Sigmoid colon (tissue), 7 donors: ENCODE measurements at places on chromosomes 2 and 18.
A peak's percentile ranks its signal among the peaks of the same experiment; 100 is the strongest.

DNA sequence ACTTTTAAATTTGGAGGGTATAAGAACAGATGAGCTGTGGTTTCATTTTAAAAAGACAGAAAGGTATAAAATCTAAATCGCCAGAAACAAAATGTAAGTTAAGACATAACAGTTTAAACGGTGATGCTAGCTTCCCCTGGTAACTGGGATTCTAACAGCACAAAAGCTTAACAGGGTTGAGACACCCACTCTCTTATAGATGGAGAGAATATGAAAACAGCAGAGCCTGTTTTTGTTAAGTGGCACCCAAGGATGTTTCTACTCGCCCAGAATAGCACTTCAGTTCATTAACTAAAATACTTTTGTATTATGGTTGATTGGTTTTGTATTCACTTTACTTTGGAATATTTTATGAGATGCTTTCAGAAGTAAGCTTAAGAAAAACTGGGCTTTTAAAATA is 151.9 kb upstream of the RND3 start:
- no peak for DNase-seq

DNA sequence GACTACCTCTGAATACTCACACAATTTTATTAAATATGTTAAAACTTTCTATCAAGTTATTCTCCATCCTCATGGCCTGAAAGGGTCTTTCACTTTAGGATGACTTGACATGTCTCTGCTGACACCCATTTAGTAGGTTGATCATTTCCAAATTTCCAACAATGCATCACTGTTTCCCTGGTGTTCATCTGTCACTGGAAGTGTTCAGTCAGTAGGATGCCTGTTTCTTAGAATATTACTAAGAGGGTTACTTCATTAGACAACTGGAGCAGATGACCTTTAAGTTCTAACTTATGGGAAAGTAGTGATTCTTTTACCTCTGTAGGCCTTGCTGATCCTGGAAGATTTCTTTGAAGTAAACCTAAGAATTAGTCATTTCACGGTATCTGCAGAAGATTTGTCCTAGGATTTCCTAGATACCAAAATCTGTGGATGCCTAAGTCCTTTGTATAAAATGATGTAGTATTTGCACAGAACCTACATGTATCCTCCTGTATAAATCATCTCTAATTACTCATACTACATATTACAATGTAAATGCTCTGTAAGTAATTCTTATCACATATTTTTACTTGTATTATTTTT is 77.7 kb downstream of the MAP3K20 start:
- DNase-seq = no peak

DNA sequence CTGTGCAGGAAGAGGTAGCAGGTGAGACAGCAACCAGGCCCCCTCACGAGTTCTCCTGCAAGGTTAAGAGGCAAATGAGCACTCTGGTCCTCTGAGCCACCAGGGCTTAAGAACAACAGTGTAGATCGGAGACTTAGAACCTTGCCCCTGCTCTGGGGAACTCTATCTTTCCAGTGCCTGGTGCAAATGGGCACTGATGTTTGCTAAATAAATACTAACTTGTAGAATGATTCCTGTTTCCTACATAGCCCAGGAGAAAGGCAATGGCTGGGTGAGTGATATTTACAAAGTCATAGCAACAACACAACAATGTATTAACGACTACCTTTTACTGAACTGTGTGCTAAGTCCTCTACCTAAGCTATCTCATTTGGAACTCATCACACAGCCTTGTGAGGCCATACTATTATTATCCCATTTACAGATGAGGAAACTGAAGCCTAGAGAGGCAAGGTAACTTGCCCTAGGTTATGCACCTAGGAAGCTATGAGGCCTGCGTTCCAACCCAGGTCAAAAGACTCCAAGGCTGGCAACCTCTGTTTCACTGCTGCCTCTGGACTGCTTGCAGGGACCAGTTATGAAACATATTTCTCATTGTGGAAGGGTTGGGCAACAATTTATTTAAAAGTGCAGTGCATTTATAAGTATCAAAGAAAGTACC is 4.3 kb downstream of the ATP8B1 start:
- DNase-seq = no peak

DNA sequence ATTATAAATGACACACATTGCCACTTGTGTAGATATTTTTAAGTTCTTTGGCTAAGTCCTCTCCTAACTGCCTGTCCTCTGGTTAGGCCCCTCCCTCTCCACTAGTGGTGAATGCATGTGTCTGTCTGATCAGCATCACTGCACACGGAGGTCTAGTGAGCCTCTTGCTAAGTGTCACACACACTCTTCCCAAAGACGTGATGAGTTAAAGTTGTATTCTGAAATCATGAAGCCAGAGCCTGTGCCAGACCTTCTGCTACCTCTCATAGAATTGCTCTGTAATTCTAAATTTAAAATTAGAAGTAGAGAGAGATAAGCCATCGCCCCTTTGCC is 41.3 kb downstream of the RALB start:
- no peak for DNase-seq

DNA sequence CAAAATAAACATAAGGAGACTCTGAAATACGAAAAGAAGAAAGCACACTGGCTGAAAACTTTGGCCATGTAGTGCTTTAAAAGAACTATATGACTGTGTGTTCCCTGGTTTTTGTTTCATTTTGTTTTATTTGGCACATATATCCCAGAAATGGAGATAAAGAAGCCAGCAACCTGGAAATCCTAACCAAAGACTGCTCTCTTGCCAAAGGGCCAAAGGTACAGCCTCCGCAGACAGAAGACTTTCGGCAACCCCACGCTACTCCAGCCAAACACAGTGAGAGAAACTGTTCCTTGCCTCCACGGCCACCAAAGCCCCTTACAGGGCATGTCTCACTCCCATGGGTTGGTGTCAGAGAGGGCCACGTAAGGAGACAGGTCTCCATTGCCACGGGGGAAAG is 381.2 kb upstream of the NETO1 start:
- DNase-seq = no peak

DNA sequence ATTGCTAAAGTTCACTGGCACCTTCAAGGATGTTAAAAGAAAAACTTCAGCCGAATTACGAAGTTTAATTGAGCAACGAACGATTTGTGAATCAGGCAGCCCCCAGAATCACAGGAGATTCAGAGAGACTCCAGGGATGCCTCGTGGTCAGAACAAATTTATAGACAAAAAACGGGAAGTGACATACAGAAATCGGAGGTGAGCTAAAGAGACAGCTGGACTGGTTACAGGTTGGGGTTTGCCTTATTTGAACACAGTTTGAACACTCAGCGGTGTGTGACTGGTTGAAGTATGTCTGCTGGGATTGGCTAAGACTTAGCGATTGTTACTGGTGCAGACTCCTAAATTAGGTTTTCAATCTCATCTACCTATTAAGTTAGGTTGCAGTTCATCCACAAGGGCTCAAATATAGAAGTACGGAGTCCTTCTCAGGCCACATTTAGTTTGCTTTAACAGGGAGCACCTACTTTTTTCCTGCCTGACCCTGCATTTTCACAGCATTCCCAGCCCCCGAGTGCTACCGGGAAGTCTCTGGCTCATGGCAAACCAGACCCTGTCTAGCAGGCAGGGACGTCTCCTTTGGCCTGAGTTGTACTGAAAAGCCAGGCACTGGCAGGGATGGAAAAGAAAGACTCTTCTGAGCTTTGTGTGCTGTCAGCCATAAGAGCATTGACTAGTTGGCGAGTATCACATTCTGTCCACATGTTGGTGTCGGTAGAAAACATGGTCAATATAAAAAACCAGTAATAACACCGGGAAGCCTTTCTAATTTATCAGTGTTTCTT is 41.1 kb downstream of the CDCA7 start:
- no peak for DNase-seq

- no peak for DNase-seq
These were observed 465.0 kb upstream of the TRIB2 start for GRCh38 chr2:12251749-12252148.

GRCh38 chr2:65834062-65834461 is 401.7 kb upstream of the SPRED2 start:
- DNase-seq = no peak

DNA sequence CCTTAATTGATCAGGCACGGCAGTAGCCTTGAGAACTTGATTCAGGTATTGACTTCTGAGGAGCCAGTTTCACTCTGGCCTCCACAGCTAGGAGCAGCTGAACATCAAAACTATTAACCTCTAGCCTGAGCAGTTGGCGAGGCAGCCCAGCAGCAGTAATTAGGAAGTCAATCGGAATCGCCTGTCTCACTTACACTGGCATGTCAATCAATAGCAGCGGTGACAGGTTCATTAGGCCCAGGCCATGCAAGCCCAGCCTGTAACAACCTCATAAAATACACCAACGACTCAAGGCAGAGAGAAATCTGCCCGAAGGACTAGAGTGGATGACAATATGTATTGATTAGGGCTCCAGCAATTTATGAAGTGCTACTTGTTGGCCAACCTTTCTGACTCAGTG is 255.4 kb upstream of the SKOR2 start:
- DNase-seq = no peak

GRCh38 chr18:57372444-57372843 is 20.1 kb downstream of the ST8SIA3 start:
- DNase-seq = no peak

DNA sequence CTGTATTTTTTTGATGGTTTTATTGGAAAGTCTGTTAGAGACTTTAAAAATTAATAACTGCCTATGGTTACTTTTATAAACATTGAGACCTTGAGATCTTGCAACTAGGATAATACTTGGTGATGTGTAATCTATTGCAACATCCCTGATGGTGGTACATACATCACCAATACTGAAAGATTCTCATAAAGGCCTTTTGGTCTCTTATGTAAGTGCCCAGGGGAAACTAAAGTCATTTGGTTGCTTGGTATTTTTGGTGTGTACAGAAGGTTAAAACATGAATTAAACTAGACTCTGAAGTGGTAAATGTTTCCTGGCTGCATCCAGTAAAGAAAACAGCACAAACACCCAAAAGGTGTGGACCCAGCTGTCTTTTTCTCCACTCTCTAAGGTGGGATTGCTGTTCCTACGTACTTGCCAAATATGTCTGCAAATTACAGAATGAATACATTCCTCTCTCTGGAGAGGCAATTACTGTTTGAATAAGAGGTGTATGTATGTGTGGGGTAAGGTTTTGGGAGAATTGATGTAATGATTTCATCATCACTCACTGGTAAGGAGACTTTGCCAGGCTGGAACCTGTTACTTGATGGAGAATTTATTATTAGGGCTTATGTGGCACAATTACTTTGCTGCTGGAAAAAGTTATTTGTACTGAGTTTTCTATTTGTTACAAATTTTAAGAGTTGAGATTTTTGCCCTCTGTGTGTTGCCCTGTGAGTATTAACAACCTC is 3.6 kb downstream of the B3GNT2 start:
- DNase-seq = no peak

DNA sequence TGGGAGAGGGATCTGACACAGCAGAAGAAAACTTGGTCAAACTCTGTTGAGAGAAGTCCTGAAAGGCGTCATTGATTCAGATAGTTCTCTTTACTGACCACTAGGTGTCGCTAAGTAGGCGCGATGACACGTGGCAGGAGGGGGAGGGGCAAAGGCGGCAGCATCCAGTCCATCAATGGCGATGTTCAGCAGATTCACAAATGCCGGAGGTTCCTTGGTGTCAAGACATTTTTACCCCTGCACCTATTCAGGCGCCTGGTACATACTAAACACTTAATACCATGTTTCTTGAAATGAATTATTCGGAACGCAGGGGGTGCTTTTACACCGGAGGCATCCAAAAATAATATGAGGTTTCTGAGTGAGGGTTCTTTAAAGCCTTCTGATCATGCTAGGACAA is 3.0 kb upstream of the PLEK start:
- peak; percentile 86 for DNase-seq

- DNase-seq = no peak
These were observed 318.2 kb downstream of the GALNT13 start for GRCh38 chr2:154189953-154190352.

DNA sequence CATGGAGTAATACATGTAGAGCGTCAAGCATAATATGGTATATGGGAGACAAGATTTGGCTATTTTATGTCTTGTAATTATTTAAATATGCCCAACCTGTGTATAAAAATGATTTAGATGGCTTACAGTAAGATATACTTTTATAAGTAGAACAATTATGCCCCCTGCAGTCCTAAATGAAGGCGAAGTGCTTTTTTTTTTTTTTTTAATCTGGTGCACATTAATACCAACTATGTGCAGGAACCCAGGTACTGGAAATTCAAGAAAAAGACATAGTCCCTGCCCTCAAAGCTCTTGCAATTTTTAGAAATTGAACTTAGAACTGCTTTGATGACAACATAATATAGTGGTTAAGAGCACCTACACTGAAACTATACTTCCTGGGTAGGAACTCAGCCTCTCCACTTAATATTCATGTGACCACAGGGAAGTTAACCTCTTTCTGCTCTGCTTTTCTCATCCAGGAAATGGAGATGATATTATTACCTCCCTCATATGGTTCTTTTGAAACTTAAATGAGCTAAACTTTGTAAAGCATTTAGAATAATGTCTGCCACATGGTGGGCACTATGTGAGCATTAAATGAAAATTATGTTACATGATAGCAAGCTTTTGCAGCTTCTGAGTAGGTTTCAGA is 38.1 kb downstream of the AFTPH start:
- DNase-seq = no peak

DNA sequence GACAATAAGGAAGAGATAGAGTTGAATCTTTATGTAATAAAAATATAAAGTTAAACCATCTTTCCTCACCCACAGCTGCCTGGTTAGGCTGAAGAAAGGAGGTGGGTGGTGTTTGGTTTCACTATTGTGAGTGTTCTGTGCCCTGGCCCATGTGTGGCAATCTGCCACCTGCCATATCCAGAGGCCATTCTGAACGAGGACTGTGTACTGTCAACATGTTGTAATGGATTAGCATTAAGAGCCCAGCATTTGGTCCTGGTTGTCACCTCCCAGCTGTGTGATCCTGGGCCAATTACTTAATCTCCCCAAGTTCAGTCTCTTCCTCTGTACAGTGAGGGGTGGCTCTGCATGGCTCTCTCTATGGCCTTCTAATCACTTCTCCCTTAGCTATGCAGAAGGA is 118.2 kb upstream of the SEC11C start:
- no peak for DNase-seq

GRCh38 chr2:126978333-126978732 is 79.6 kb downstream of the TEX51 start:
- DNase-seq = no peak

GRCh38 chr18:28086670-28087552 is 90.0 kb downstream of the CDH2 start:
- no peak for DNase-seq

DNA sequence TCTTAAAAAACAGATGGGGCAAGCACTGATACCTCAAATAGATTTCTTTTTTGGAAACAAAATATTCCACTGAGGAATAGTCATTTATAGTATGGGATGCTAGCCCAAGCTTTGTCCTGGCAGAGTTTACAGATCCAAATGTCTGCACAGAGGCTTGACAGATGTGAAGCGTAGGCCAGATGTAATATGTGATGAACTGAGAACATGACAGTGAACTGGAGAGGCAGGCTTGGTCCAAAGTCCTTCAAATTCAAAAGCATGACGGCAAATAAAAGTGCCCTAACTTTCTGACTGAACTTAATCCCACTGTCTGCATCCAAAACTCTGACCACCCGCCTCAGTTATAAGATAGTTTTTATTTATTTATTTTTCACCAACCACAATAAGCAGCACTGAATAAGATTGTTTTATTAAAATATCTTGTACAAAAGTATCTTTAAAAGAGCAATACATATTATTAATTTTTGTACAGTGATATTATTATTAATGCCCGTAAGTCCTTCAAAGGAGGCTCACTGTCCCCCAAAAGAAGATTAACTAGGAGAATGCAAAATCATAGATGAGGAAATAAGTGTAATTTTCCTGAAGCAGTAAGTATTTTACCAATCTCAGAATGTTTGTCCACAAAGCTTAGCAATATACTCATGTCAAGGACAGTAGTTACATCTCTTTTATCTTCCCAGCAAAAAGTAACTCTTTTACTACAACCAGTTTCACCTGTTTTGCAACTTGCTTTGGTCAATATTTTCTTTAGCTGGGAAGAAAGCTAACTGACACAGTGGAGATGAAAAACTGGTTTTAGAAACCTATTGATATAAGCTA is 10.7 kb upstream of the SPOPL start:
- DNase-seq = no peak
